GM19239 (cell line): ENCODE measurements at places on chromosomes 4 and X.

DNA sequence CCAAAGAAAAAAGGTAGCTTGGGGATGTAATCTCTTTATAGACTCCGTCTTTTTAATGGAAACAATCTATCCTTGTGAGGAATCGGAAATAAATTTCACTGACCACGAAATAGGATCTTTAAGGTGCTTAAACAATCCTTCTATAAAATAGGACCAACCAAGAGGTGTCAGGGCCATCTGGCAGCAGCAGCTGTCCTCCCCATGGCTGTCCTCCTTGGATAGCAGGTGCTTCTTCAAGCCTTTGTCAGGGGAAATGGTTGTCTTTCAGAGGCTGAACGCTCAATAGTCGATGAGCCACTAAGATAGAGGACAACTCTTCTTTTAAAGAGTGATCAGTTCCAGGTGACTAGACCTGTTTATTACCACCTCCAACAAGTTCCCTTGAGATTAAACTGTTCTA lies 231.0 kb downstream of the ADGRL3 start:
- no peak for DNase-seq

GRCh38 chr4:103002551-103002950 lies 17.0 kb downstream of the SLC9B1 start:
- DNase-seq, result no peak

DNA sequence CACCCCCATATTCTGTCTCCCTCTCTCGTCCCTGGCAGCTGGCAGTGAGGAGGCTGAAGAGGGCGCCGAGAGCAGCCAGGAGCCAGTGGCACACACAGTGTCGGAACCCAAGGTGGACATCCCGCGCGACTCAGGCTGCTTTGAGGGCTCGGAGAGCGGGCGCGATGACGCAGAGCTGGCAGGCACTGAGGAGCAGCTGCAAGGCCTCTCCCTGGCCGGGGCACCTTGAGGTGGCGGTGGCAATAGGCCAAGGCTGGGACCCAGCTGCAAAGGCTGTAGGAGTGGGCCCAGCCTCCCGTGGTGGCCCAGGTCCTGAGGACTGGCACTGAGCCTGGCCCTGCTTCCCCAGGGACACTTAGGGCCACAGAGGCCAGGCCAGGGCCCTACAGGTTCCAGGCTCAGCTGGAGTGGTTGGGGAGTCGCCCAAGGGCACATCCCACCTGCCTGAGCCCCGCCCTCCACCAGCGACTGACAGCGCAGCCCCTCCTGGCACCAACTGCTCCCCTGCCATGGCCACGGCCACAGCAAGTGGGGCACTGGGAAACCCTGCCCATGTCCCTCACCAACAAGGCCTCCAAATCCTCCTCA lies 13.9 kb downstream of the SASH3 start:
- DNase-seq, result no peak

- DNase-seq, result no peak
Measured at GRCh38 chr4:39631700-39632079, 7.0 kb downstream of the SMIM14 start.

DNA sequence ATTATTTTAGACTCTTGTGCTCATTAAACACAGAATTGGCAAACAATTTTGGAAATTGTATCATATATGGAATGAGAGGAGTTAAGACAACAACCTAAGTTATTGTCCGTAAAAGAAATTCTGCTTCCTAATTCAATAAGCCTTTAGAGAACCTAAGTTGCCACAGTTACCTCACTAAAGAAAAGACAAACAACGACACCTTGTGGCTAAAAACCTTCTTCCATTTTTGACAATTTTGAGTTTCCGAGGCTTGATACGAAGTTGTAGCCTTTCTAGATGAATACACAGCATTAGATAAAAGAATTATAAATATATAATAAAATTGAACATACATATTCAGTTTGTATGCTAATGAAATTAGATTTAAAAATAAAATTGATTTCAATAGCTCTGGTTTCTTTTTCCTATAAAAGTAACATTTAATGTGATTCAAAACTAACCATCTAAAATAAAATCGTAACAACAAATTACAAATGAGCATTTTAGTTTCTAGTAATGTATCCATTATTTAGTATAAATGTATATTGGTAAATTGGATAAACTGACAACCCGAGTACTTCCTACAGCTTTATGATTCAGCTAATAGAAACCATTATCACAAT lies 275.1 kb downstream of the GPM6A start:
- no peak for DNase-seq

DNA sequence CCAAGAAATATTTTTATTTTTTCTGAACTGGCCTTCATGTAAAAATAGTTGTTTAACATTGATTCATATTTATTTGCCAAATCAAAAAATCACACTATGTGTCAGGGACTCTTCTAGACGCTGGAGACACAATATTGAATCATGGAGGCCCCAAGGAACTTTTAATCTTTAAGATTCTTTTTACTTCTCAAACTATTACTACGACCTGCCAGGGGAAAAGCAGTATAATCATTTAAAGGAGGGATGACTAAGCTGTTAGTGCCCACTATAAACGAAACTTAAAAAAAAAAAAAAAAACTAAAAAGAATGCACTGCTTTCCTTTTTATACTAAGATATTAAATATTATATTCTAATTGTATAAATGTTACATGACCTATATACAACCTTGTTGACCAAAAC lies 84.7 kb downstream of the PPA2 start:
- no peak for DNase-seq

- no peak for DNase-seq
Measured at GRCh38 chrX:45889471-45889870, 655.8 kb downstream of the ZNF674 start.

DNA sequence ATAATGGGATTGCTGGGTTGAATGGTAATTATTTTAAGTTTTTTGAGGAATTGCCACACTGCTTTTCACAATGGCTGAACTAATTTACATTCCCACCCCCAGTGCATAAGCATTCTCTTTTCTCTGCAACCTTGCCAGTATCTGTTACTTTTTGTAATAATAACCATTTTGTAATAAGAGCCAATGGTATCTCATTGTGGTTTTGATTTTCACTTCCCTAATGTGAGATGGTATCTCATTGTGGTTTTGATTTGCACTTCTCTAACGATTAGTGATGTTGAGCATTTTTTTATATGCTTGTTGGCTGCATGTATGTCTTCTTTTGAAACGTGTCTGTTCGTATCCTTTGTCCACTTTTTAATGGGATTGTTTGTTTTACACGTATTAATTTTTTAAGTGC lies 213.1 kb upstream of the HDX start:
- DNase-seq, result no peak

DNA sequence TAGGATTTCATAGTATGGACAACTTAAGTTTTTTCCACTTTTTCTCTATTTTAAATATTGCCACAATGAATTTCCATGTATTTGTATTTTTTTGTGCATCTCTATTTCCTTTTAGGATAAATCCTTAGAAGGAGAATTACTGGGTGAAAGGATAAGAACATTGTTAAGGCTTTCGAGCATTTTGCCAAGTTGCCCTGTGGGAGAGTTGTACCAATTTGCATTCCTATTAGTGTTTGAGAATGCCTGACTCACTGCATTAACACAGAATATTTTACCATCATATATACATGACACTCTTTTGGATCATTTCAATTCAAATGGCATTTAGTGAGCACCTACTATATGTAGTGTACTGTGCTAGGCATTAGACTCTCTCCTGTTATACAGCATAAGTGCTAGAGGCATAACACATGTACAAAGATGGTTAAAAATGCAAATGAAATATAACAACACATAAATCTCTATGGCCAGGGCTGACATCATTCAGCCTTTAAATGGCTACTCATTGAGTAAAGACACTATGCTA lies 57.0 kb downstream of the PLAC1 start:
- DNase-seq, result no peak

- DNase-seq, result no peak
Measured at GRCh38 chr4:147674496-147674895, 9.5 kb downstream of the PRMT9 start.

- DNase-seq, result no peak
Measured at GRCh38 chr4:73005514-73005913, 64.0 kb downstream of the COX18 start.

- DNase-seq, result no peak
Measured at GRCh38 chr4:183164963-183165362, 65.9 kb downstream of the WWC2 start.

DNA sequence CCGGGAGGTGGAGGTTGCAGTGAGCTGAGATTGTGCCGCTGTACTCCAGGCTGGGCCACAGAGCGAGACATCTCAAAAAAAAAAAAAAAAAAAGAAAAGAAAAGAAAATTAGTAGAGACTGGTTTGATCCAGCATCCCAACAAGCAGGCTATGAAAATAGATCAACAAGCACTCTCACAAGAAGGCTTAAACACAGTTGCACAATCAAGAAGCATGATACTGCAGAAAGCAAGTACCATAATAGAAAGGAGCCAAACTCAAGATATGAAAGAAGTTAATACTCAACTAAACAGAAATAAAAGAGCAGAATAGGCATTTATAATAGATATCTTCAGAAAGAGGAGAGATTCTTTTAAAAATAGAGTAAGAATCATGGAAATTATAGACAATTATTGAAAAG lies 10.6 kb downstream of the TLR6 start:
- no peak for DNase-seq

GRCh38 chr4:77600521-77601451 lies 4.8 kb upstream of the CXCL13 start:
- peak; percentile 25 for DNase-seq

GRCh38 chr4:122195718-122196117 lies 43.6 kb downstream of the BLTP1 start:
- no peak for DNase-seq

DNA sequence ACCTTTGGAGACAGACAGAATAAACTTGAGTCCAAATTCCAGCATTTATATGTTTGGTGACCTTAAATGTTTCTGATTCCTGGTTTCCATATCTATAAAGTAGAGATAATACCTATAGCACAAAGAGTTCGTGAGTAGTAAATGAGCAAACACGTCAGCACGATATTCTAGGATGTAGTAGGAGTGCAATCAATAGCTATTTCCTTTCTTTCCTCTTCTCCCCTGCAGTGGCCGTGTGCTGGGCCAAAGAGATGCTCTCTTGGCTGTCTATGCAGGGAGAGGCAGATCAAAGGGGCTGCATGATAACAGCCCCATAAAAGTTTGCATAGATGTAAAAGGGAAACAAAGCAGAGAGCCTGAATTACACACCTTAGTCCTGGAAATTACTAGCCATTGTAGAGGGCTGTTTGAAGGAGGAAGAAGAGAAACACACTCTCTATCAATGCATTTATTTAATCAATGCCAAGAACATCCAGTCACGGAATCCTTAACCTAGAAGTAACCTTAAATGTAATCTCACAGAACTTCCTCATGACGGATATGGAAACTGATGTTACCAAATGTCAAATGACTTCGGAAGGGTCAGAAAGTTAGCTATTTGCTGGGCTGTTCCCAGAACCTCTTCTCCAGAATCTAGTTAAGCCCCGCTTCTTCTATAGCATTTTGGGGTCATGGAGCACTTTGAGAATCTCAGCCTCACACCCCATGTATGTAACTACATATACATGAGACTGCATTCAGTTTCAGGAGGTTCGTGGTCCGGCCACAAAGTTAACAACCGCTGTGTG lies 35.5 kb upstream of the PLAC8 start:
- no peak for DNase-seq

DNA sequence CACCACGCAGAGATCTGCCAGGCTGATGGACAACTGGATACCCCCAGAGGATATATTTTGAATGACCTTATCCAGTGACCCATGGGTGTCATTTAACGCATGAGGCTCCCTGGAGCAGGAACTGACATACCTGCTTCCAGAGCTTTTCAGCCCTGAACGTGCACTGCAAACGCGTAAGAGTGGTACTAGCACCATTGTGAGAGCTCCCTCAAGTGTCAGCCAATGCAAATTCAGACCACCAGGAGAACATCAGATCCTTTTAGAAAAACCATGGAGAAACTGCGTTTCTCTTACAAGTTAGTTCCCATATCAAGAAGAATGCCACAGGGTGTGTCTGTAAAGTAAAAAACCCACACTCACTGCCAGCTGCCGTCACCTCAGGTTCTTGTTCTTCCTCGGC lies 7.3 kb downstream of the TREX2 start:
- DNase-seq, result no peak

DNA sequence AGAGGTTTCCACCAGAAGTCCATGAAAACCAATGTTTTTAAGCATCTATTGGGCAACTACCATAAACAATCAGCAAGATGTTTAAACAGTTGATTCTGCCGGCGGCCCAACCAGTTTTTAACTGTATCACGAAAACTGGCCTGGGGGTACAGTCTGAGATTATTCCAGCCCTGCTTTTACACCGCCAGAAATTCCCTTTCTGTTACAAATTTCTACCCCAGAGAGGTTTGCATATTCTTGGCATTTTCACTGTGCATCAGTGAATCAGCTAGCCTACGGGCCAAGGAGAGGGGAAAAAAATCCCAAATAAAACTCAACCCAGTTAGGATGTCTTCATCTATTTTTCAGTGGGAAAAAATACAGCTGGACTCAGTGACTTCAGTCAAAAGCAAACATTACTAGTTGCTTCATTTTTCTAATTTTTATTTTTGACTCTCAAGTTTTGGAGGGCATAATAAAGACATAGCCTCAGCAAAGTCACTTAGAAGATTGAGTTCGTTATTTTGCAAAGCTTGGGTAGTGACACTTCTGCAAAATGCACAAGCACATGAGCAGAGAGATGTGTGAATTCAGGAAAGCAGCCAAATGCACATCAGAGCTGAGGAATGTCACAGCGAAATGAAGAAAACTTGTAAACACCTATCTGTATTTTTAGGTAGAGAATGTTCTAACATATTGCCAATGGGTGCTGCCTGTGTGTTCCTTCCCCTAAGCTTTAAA lies 167.8 kb upstream of the GK2 start:
- DNase-seq, result no peak

- DNase-seq, result no peak
Measured at GRCh38 chrX:44914532-44915198, 41.7 kb downstream of the KDM6A start.

DNA sequence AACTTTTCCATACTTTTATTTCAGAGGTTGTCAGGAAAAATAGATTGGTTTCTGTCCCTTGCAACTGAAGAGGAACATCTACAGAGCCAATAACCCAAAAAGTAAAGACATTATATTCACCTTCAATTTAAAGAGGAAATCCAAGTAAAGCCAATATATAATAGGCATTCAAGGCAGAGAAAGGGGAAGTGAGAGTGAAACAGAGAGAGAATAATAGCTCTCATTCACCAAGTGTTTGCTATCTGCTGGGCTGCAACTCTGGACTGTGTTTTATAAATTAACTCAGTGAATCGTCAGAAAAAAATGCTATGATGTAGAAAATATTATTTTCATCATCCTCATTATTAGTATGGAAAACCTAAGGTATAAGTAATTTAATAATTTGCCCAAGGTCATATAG lies 448.5 kb downstream of the TRAM1L1 start:
- DNase-seq, result no peak

GRCh38 chrX:9593756-9594155 lies 128.9 kb downstream of the TBL1X start:
- no peak for DNase-seq

DNA sequence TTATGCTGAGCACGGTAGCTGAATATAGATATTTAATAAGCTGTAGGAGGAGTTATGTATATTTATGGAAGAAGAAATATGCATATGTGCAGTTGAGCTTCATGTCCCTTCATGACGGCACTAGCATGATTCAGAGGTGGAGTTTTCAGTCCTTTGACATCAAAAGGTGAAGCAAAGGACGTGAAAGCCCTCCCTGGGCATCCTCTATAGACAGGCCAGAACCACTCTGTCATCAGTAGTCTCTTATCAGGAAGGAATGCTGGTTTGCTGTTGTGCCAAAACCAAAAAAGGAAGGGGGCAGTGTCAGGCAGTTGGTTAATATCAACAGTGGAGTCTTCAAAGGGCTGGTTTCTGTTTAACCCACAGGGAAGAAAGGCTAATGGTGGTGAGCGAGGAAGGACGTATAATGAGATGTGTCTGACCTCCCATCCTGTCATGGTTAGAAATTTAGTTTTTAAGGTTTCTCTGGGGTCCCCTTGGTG lies 23.5 kb upstream of the IL2 start:
- DNase-seq, result no peak

- no peak for DNase-seq
Measured at GRCh38 chr4:9832640-9833039, 51.2 kb downstream of the DRD5 start.
